Stimulated activated CD4-positive, alpha-beta T cell treated with anti-CD3 and anti-CD28 coated beads, Interleukin-1b, Interleukin-23, amount 100 ng/mL, for 1 hour (primary cell): ENCODE measurements at places on chromosomes 5 and 9.

DNA sequence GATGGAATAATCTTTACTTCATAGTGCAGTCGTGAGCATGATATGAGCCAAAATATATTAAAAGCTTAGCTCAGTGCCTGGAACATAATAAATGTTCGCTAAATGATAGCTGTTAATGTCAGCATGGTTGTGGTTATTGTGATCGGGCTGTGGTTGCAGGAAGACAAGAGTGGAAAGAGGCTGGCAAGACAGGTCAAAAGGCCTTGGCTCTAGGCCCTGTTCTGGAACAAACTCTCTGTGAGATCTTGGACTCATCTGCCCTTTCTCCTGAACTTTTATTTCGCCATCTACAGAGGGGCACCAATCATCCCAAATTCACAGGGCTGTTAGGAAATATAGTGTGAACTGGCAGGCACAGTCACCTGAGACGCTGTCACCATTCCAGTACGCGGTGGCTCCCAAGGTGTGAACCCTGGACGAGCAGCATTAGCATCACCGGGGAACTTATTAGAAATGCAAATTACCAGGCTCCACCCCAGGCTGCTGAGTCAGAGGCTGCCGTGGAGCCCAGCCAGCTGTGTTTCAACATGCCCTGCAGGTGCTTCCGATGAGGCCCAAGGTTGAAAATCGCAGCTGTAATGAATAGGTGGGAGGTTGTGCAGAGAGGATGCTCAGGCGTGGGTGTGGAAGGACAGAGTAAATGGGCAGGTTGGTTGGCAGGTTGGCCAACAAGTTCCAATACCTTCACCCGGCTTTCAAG is 50.2 kb upstream of the SAP30L start:
- DNase-seq: no peak

- no peak for DNase-seq
Observed at GRCh38 chr9:79671558-79671957, 99.8 kb downstream of the TLE4 start.

DNA sequence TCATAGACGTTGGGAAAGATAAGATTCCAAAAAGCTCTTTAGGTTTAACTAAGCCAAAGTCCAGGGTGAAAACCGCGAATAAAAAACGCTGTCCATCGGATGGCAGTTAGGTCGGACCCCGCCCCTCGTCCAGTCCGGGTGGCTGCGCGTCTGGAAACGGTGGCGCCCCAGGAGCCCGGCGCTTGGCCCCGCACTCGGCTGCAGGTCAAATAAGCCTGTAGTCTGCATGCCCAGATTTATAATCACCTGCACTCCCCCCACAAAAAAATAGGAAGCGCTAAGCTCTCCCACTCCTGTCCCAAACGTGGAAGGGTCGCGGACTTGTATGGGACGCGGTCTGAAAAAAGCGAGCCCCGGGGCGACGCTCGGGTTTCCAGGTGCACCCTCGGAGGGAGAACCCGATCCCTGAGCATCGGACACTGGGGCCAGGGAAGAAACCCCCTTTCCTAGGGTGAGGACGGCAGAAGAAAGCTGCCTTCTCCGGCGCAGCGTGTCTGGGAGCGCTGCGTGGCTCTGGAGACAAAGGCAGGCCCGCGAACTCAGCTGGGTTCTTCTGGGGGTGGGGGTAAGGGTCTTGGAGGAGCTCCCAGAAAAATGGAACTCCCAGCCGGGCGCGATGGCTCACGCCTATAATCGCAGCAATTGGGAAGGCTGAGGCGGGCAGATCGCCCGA is 923 bp upstream of the ZBTB5 start:
- no peak for DNase-seq

DNA sequence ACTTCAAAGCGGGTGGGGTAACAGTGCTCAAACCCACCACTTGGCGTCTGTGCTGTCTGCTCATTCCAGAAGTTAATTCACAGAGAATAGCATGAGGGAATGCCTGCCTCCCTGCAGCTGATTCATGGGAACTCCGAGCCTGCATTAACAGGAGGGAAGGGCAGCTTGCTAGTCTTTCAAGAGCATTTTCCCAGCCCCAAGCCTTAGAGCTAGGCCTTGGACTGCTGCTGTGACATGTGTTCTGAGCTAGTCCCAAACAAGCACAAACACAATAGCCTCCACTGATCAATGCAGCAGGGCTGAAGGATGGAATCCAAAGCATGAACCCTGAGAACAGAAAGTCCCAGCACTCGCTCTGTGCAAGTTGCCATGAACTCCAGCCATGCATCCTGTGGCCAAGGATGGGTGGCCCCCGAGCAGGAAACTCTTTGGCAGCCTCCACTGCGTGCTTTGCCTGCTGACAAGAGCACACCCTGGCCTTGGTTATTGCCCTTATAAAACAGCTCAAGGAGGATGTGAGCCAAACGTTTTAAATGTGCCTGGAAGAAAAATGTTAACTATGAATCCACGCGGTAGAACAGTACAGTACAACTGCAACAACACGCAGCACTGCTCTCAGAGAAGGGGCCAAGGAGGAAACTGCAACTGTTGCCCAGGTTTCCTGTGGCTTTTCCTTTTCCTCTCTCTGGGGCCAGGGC is 653.1 kb upstream of the KLF4 start:
- no peak for DNase-seq

DNA sequence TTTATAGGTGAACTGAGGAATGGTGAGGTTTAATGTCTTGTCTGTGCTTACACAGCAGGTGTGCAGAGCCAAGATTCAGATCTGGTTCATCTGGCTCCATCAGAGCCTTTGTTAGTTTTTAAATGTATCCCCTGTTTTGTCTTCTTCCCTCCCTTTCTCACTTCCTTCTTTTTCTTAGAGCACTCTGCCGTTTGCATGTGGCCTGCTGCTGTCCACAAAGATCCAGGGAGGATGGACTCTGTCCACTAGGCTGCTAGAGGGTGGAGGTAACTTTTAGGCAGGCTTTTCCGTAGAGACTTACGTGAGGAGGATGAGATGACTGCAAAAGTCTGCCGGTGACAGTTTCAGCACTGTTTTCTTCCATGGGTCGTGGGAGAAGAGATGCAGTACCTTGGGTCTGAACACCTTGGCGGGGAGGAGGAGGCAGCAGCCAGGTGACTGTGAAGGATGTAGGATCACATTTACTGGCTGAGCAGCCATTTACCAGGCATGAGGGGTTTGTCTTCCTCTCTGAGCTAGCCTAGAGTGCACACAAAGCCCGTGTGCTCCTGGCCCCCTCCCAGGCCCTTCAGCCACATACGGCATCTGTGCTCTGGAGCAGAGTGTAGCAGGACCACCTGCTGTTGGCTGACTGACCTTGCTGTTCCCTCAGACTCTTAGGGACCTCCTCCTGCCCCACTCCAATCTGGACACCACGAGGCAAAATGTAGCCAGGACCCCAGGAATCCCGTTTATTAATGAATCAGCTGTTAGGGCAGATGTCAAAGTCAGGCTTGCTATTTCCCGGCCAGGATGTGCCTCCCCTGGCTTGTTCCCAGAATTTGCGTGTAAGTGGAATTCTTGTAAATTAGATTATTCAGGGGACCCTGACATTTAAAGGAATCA is 1.8 kb downstream of the NTMT1 start:
- no peak for DNase-seq

- DNase-seq: no peak
Observed at GRCh38 chr5:102554082-102554481, 55.3 kb upstream of the SLCO6A1 start.

DNA sequence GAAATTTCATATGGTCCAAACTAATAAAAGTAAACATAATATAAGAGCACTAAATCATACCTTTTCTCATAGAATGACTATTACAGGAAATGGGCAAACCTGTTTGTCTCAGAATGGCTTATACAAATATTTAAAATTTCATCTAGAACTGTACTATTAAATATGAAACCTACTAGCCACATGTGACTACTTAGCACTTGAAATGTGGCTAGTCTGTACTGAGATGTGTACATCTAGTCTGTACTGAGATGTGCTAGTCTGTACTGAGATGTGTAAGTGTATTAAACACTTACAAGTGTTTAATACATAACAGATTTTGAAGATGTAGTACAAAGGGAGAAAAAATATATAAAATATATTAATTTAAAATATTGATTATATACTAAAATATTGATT is 22.4 kb downstream of the ABITRAM start:
- DNase-seq: no peak

- no peak for DNase-seq
Observed at GRCh38 chr9:93463638-93464248, 10.4 kb upstream of the FAM120AOS start.

DNA sequence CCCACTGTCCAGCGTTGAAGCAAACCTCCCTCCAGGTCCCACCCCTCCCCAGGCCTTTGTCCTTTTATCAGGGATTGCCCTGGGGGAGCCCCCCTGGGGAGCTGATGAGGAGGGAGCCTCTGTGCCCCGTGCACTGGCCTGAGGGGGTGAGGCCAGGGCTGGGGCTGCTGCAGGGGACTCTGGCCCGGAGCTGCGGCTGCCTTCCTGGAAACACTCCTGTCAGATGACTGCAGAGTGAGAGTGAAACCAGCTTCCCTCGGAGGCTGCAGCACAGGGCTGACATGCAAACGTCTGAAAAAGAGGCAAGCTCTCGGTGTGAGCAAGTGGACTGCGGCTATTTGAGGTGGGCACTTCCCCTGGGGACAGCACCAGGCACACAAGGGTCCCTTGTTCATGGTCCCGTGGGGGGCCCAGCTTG is 4.6 kb upstream of the TRAF2 start:
- DNase-seq: no peak
